ENCODE measurements at places on chromosomes 16 and 17. TPM values are rescaled to one million over a fixed set of nuclear protein-coding genes. Genes with fewer than 3 reads are reported as not detected.

DNA sequence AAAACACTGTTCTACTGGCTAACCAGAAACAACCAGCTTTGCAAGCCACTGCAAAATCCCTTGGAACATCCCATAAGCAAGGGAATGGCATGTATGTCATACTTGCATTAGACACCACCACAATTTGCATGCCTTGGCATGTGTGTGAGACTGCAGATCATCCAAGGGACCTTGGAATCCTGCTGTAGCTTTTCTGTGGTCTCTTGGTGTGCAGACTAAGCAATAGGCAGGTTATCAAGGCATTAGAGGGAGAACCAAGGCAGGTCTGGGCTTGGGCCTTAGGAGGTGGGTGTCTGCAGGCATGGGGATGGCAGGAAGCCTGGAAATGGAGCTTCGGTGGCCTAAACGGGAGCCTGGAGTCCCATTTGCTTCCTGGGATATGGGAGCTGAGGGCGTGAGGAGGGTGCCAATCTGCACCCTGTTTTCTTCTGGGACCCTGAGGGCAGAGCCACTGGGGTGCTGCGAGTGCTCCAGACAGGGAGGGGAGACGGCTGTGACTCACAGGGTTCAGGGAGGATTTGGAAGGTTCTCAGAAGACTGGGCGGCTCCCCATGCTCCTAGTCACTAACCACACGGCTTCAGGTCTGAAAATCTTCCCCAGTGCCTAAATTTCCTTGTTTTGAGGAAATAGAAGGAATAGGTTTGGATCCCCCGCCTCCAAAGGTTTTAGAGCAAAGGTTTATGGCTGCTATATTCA, 36.6 kb downstream of the FAM20A start:
- no peak overlapping the region for H3K4me3 ChIP-seq
- no peak for DNase-seq
- no peaks in the 10 kb centered on the region for H3K27me3 ChIP-seq
- H3K4me1 ChIP-seq: no peaks in the 10 kb centered on the region
- H3K36me3 ChIP-seq: no peaks in the 10 kb centered on the region

- no peak overlapping the region for H3K27ac ChIP-seq
- no peaks in the 10 kb centered on the region for H3K27me3 ChIP-seq
- H3K4me1 ChIP-seq: no peaks in the 10 kb centered on the region
- H3K4me3 ChIP-seq: no peak overlapping the region
These were observed 14.4 kb downstream of the SDR42E1 start for GRCh38 chr16:81996664-81997509.

DNA sequence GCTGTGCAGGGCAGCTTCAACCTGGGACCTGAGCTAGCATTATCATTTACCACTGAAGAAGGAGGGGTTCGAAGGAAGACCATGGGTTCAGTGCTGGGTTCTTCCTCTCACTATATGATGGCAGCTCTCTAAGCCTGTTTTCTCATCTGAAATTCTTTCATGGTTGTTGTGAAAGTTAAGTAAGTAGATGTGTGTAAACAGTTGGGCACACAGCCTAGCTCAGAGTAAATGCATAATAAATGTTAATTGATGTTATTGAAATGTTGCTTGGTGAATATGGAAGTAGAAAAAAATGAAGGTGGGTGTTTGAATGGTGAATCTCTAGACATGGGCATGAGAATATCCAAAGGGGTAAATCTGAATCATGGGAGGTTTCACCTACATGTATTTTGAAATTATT, 9.1 kb downstream of the CEP95 start:
- H3K4me3 ChIP-seq: no peak overlapping the region
- H3K27ac ChIP-seq: no peak overlapping the region
- peaks cover 7% of the 10 kb centered on the region for H3K36me3 ChIP-seq
- H3K27me3 ChIP-seq: no peaks in the 10 kb centered on the region
- no peak for DNase-seq

DNA sequence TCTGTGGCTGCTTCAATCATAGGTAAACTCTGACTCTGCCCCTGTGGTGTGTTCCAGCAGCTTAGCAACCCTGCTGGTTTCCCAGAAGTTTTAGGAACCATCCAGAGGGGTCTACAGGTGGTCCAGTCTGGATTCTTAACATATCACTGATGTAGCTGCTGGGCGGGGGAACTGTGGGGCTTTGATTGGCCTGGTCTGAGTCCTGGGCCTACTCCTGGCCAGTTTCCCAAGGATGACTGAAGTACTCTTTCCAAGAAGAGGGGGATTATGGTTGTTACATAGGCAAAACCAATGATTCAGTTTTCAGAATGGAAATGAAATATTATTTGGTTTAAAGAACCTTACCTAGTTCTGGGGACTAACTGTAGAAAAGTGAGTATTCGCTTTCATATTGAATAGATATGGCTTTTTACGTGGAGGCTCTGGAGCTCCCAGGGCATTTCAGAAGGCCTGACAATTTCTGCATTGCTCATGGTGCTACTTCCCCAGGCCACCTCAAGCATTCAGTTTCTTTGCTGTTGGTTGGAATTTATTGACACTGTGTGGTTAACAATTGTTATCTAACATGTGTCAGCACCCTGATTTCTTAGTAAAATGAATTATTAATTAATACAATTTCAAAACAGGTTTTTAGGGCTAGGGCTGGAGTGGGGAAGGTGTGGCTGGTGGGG, 38.4 kb downstream of the EPN2 start:
- no peak for DNase-seq
- no peaks in the 10 kb centered on the region for H3K27me3 ChIP-seq
- H3K36me3 ChIP-seq: no peaks in the 10 kb centered on the region

DNA sequence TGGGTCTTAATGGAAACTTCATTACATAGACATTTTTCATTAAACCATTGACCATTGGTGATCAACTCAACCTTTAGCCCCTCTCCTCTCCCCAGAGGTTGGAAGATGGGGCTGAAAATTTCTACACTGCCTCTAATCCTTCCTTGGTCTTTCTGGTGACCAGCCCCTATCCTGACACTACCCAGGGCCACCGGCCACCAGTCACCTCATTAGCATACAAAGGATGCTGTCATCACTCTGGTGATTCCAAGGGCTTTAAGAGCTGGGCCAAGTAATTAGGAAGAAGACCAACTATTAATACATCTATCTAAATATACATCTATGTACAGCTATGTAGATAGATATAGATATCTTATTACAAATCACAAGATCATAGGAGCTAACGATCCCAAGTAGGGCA, 111.2 kb upstream of the IRX6 start:
- H3K4me3 ChIP-seq: no peak overlapping the region
- no peak for DNase-seq
- no peak overlapping the region for H3K27ac ChIP-seq

- H3K27me3 ChIP-seq: no peaks in the 10 kb centered on the region
- no peaks in the 10 kb centered on the region for H3K4me1 ChIP-seq
- H3K4me3 ChIP-seq: no peak overlapping the region
- no peak for DNase-seq
- H3K36me3 ChIP-seq: peaks cover 33% of the 10 kb centered on the region
These were observed 42.1 kb upstream of the METRNL start for GRCh38 chr17:83037084-83037873.

GRCh38 chr17:953767-954166, 25.8 kb downstream of the NXN start:
- peaks cover 5% of the 10 kb centered on the region for H3K4me1 ChIP-seq
- DNase-seq: no peak
- H3K4me3 ChIP-seq: no peak overlapping the region

DNA sequence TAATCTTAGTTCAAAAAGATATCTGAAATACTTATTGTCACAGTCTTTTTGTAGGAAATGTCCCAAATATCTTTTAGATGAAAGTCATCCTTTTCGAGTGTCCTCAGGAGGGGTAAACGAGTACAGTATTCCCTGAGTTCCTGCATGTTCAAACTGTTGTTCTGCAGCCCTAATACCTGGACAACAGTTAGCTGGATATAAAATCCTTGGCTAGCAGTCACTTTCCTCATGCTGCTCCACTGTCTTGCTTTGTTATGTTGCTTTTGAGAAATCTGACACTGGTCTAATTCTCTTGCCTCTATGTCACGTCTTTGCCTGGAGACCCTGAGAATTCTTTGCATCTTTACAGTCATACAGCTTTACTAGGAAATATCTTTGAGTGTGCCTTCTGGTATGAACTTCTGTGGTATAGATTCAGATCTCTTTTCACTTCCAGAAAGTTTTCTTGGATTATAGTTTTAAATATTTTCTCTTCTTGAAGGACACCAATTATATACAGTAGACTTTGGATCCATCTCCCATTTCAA, 9.5 kb downstream of the MBTD1 start:
- H3K4me1 ChIP-seq: no peaks in the 10 kb centered on the region
- peaks cover 3% of the 10 kb centered on the region for H3K36me3 ChIP-seq
- no peaks in the 10 kb centered on the region for H3K27me3 ChIP-seq
- no peak overlapping the region for H3K27ac ChIP-seq
- DNase-seq: no peak

DNA sequence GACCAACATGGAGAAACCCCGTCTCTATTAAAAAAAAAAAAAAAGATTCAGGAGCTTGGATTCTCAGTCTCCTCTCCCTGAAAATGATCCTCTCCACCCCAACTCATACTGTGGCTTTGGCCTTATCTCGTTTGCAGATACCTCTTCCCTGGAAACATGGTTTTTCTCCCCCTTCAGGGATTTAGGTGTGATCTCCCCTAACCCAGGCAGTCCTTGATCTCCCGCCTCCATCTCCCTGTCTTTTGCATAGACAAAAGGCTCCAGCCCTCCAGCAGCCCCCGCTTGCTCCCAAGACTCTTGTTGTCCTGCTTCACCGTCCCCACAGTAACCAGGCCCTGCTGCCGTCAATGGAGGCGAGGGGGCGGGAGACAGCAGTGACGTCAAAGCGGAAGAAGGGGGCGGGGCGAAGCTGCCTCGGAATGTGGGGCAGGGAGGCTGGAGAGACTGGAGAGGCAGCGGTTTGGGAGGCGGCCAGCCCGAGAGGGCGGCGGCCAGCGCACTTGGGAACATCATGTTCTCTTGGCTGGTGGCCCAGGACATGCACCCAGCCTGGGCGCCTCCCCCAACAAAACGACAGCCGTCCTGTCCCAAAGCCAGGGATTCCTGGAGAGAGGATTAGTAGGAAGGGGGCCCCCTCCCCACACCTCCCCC, 1.9 kb upstream of the PER1 start:
- H3K4me3 ChIP-seq: peak overlapping the region; percentile 93
- H3K4me1 ChIP-seq: peaks cover 62% of the 10 kb centered on the region
- DNase-seq: peak; percentile 90
- H3K27ac ChIP-seq: peak overlapping the region; percentile 95
- peaks cover 14% of the 10 kb centered on the region for H3K36me3 ChIP-seq
- H3K27me3 ChIP-seq: no peaks in the 10 kb centered on the region

GRCh38 chr17:1847191-1847590, 17.4 kb downstream of the RPA1 start:
- no peak for DNase-seq
- H3K36me3 ChIP-seq: peaks cover 7% of the 10 kb centered on the region
- H3K27me3 ChIP-seq: no peaks in the 10 kb centered on the region
- H3K27ac ChIP-seq: no peak overlapping the region
- no peaks in the 10 kb centered on the region for H3K4me1 ChIP-seq

- no peaks in the 10 kb centered on the region for H3K27me3 ChIP-seq
- H3K4me3 ChIP-seq: no peak overlapping the region
- no peaks in the 10 kb centered on the region for H3K36me3 ChIP-seq
- H3K27ac ChIP-seq: no peak overlapping the region
These were observed 15.6 kb upstream of the DDX19A start for GRCh38 chr16:70331091-70331490.

DNA sequence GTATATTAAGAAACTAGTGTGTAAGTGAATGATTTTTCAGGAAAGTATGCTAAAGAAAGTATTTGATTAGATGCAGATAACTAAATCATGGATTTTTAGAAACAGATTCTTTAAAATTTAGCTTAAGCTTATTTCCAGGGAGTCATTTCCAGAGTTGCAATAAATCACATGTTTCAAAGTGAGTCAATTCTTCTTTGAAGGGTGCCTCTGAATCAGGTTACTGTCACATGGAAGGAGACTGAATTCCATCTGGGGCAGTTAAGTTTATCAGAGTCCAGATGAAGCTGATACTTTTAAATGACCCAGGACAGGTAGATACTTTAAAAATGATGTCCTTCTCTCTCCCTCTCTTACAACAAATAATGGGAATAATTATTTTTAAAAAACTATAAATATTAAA, 5.0 kb downstream of the MFSD11 start:
- no peak overlapping the region for H3K27ac ChIP-seq
- H3K4me3 ChIP-seq: no peak overlapping the region
- H3K27me3 ChIP-seq: no peaks in the 10 kb centered on the region
- peaks cover 19% of the 10 kb centered on the region for H3K36me3 ChIP-seq
- DNase-seq: no peak
- H3K4me1 ChIP-seq: peaks cover 17% of the 10 kb centered on the region

The IRF8 gene
- polyA plus RNA-seq: 4.5 TPM

The RHBDL3 gene
- polyA plus RNA-seq: not detected

The TUBB3 gene
- not detected for polyA plus RNA-seq

Measured in naive thymus-derived CD4-positive, alpha-beta T cell (primary cell).